ENCODE measurements at places on chromosomes 2 and 18.

DNA sequence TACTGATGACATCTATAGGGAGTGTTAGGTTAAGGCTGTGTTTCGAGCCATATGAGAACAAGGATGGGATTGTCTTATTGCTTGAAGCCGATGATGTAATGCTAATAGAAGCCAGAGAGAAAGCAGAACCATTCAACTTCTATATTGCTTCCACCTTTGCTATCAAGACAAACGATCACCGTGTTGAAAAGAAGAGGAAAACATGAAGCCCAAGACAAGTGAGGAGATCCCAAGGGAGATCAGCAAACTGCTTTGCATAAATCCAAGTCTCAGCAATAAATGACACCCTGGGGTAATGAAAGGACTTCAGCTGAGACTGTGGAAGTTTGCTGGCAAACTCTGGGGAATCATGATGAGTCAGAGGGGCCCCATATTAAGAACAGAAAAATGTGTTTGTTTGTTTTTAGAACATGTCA lies 206.2 kb downstream of the NCKAP5 start:
- no peak for DNase-seq

DNA sequence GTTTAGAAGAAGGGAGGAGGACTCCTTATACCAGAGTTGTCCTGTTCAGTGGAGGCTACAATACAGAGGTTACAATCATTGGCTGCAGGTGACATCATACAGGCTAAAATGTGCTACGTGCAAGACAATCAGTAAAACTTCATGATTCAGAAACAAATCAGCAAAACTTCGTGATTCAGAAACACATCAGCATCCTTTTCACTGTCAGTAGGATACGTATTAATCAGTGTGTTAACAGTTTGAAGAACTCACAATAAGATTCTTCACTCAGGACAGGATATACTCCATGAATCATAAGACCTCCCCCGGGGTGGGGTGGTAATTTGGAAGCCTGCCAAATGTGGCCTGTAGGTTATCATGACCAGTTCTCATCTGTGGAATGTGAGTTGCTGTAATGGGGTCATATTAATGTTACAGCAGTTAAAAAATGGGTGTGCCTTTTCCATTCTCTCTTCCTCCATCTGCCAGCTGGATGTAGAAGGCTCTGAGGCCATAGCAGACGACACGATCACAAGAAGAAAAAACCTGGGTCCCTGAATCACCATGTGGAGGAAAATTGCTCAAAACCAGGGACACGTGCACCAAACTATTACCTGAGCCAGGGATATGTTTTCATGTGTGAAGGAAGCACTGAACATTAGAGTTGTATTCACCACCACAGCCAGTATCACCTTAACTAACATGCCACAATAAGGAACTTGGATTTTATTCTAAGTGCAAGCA lies 134.8 kb upstream of the CREB1 start:
- DNase-seq = no peak

DNA sequence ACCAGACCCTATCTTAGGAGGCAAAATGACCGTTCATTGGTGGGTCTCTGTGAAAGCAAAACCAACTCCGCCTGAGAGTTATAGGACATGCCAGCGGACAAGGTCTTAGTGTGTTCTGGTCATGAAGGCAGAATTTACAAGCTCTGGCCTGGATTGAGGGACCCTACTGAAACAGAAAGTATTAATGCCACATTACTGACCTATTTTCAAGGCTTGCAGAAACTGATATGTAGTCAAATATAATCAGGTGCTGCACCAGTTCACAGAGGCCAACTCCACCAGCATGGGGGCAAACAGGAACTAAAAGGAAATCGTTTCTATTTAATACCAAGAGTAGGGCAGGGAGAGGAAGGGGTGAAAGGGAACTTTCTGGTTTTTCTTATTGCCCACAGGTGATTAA lies 19.7 kb downstream of the TYMS start:
- no peak for DNase-seq

GRCh38 chr2:232891621-232892071 lies 21.6 kb downstream of the SNORC start:
- DNase-seq = no peak

- DNase-seq = peak; percentile 61
These were observed 216.3 kb upstream of the DTNA start for GRCh38 chr18:34493566-34494358.

DNA sequence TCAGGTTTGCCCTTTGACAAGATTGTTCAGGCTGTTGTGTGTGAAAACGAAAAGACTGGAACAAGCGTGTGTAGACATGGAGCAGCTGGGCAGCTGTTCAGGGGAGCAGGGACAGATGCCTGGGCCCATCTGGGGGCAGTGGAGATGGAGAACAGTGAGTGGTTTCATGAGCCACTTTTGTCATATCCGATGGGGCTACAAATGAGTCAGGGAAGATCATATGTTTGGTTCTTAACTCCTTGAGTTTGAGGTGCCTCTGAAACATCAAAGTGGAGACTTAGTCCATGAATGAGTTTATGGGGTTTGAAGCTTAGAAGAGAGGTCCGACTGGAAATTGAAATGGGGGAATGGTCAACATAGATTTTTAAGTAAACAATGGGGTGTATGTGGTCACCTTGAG lies 9.3 kb upstream of the PLB1 start:
- no peak for DNase-seq

GRCh38 chr2:179393481-179393880 lies 128.8 kb upstream of the SESTD1 start:
- DNase-seq = no peak

GRCh38 chr2:107086497-107086896 lies 200.5 kb upstream of the ST6GAL2 start:
- no peak for DNase-seq

GRCh38 chr2:65413610-65414009 lies 18.8 kb downstream of the SPRED2 start:
- DNase-seq = no peak

DNA sequence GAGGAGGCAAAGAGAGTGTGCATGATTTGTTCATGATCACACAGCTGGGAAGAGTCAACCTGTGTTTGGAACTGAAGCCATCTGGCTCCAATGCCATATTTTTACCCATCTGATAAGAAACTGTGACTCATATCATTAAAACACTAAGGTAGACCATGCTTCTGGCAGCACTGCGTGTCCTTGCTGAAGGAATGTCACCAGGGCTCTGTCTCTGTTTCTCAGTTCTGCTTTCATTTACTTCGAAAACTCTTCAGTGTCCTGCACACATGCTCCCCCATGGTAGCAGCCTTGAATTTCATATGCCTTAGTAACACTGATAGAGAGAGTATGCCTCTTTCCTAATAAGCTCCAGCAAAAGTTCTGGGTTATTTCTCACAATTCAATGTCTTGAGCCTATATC lies 830.4 kb downstream of the DCDC2C start:
- DNase-seq = no peak

GRCh38 chr2:215417400-215417951 lies 18.4 kb downstream of the FN1 start:
- no peak for DNase-seq

DNA sequence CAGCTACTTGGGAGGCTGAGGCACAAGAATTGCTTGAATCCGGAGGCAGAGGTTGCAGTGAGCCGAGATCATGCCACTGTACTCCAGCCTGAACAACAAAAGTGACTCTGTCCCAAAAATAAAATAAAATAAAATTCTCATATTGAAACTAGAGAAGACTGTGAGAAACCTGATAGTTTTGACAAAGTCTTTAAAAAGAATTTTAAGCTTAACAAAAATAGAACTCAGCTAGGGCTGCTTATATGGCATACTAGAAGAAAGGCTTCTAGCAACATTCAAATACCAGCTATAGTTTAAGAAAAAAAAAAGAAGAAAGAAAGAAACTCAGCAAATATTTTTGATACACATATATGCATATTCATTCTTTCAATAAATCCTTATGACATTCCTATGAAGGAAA lies 13.6 kb downstream of the HADHA start:
- DNase-seq = no peak

DNA sequence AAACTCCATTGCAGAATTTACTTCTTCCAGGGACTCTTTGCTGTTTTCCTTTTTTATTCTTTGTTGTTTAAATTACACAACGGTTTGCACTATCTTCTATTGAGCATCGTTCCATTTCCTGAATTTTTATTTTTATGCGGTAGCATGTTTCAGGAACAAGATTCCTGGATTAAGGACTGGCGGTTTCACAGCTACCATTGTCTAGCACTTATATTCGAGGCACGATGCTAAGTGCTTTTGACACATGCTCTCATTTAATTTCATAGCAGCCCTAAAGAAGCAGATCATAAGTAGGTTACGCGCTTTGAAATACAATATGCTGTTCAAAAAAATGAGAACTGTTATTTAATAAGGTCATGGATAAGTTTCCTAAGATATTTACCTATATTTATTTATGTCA lies 354.4 kb downstream of the ARL6IP6 start:
- DNase-seq = no peak

GRCh38 chr2:185372188-185372587 lies 366.4 kb upstream of the FSIP2 start:
- DNase-seq = no peak

DNA sequence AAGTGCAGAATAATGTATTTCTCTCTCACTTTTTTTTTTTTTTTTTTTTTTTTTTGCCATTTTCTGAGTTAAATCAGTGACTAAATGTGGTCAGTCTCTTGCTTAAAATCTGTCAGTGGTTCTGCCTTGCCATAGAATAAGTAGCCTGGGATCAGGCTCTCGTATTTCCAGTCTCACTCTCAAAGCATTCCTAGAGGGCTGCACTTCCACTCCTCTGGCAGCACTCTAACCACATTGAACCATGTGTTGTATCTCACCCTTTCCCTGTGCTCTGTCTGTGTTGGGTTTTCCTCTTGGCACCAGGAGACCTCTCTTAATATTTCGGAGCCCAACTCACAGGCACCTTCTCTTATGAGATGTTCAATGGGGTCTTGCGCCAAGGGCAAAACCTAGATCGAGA lies 304.4 kb downstream of the CTNNA2 start:
- no peak for DNase-seq

- no peak for DNase-seq
These were observed 116.4 kb downstream of the IRS1 start for GRCh38 chr2:226683196-226683595.

DNA sequence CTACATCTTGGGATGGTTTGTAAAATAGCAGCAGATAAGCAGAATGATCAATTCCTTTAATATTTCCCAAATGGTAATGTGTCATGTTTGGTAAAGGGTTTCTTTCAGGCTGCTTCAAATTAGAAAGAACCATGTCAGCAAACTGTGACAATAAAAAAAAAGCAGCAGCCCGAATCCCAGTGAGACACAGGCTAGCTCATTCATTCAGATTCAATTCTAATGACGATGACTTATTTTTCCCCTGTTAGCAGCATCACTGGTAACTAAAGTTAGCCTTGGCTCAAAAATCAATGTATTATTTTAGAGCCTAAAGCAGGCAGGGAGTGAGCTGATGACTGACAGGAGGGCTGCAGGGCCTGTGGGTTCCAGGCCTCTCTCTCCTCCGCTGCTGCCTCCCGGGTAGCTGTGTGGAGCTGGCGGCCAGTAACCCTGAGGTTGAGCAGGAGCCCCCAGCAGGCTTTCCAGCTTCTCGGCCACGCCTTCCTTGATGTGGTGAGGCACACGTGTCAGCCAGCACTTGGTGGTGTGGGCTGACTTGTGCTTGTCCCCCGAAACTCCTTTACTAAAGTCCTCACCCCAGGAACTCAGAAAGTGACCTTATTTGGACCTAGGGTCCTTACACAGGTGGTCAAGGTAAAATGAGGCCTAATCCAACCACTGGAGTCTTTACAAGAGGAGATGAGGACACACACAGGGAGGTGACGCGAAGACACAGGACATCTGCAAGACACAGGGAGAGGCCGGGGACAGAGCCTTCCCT lies 120.5 kb upstream of the HS6ST1 start:
- DNase-seq = no peak

DNA sequence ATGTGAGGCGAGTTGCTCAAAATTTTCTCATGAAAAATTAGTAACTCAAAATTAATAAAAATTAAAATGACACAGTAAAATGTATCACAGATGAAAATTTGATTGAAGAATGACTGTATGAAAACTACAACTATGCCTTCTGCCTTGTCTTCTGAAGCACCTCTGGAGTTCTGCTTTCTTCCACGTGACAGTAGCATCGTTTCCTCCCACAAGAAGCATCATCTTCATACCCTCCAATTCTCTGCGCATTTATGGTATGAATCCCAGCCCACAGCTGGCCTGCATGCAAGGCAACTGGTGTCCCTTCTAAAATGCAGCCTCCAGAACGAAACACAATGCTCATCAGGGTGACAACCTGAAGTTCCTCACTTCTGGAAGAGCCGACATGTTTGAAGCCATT lies 189.9 kb downstream of the MYO1B start:
- no peak for DNase-seq

GRCh38 chr18:45761512-45762114 lies 37.6 kb downstream of the SLC14A1 start:
- DNase-seq = no peak

GRCh38 chr2:142130111-142131009 lies 456 bp downstream of the LRP1B start:
- peak; percentile 63 for DNase-seq
